Effector memory CD4-positive, alpha-beta T cell (primary cell): ENCODE measurements at places on chromosomes 1 and 21.

DNA sequence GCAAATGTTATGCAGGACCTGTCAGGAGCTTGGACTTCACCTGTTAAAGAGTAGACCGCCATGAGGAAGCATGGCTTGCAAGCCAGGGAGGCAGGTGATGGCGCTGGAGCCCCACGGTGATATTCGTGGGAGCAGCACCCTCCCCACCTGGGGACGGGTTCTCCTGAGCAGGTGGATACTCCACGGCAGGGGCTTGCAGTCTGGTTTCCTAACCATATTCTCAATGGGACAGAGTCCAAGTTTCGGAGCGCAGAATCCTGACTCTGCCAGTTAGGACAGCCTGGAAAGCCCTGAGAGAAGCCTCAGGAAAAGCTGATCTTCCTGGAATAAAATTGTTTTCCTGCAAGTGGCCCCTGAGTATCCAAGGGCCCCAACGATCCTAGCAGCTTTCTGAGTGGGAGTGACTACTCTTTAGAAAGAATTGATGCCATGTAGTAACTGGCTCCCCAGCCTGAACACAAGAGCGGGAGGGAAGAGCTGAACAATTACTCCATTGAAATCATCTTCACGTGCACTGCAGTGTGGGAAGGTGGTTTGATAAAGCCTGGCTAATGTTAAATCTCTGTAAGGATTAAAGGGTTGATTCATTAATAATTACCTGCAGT is 146.3 kb upstream of the RAB4A start:
- no peak for DNase-seq

GRCh38 chr21:41932576-41933312 is 21.1 kb downstream of the C2CD2 start:
- no peak for DNase-seq

DNA sequence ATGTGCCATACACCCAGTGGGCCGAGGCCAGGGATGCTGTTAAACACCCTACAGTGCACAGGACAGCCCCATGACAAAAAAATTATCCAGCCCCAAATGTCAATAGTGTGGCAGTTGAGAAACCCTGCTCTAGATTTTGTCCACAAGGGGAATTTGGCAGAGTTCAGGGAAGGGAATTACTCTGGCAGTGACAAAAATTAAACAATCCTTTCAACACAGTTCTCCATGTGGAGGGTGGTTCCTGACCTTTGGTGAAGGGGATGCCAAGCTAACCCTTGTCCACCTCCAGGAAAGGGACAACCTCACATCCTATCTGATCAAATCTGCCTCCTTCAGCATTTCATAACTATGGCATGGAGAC is 28.4 kb upstream of the CD84 start:
- DNase-seq: no peak

- DNase-seq: no peak
Observed at GRCh38 chr1:94384485-94385265, 33.5 kb upstream of the ABCD3 start.

DNA sequence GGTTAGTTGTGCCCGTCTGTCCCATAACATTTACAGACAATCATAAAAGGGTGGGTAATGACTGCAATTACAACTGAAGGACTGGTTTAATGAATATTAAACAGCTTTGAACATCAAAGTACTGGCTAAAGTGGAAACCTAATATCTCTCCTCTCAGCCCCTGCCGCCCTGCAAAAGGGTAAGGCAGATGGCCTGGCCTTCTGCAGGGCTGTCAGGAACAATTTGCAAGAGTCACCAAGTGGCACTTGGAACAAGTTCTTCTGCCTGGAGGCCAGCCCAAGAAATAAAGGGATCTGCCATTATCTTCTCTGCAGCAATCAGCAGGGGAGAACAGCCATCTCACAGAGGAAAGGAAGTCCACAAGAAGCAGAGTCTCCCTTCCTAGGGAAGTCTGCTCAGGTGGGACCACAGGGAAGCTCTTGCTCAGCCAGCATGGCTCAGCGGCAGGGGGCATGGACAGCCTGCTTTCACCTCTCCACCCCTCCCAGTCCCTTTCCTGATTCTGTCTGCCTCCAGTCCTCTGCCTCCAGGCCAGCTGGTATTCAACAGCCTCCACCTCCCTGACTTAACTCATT is 96.1 kb downstream of the TRABD2B start:
- DNase-seq: no peak

DNA sequence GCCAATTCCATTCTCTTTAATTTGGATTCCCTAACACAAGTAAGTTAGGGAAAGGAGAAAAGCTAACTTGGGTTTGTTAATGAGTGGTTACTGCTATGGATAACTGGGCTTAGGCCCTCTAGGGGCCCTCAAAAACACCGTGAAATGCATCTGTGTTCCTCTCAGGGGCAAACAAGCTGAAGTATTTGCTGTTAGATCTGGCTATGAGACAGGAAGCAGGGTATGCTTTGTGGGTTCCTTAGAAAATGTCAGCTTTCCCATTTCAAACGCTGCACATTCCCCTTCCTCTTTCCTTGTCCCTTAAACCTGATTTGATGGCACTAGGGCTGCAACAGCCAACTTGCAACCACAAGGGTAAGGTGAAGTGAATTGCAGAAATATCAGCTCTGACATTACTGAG is 5.7 kb upstream of the CAP1 start:
- no peak for DNase-seq

DNA sequence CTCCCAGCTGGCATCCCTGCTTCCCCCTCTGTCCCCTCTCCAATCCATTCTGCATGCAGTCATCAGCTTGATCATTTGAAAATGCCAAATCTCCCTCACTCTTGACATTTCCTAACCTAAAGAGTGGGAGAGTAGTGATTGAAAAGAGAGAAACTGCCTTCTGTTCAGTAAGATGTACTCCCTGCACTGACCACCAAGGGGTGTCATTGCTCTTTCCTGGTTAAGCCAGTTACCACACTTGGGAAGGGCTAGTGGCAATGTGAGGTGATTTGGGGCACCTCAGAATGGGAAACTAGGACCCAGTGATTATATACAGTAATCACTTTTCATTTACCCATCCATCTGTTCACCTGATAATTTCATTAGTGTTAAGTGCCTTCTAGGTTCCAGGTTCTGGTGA is 6.9 kb upstream of the TMEM269 start:
- no peak for DNase-seq

DNA sequence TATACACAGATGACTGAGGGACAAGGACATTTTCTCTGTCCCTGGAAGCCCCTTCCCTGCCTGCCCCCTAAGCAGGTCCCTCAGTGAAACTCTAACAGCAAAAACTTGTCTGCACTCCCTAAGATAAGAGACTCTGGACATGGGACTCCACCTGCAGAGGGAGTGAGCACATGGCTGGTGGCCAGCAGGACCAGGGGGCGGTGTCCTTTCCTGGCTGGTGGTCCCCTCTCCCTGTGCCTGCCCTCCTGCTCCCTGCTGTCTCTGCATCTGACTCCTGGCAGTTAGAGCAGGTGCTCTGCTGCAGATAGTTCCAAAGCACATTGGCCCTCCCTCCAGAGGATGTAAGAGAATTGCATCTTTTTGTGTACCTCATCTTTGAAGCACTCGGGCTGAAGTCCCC is 215.5 kb downstream of the GRIK3 start:
- DNase-seq: no peak

DNA sequence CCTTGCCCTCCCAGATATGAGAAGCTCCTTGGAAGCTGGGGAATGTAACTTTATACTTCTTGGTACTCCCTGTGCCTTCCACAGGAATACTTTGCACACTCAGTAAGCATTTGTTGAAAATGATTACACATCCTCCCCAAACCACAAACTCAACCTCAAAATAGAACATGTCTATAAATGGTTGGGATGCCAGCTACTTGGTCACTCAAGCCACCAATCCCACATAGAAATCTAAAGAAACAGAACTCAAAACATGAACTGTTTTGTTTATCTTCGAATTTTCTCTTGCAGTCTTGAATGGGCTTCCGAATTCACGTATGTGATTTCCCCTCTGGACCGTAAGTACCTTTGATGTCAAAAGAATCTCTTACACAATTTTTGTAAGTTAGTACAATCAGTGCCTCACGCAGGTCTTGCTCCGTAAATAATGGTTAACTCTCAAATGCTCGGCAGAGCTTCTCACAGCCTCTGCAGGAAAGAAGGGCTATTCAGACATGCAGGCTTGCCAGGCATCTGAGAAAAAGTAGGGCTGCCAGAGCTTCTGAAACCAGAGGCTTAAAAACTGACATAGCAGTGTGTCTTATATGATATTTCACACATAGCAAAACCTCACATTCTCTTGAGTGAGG is 26.9 kb downstream of the SORT1 start:
- DNase-seq: no peak

DNA sequence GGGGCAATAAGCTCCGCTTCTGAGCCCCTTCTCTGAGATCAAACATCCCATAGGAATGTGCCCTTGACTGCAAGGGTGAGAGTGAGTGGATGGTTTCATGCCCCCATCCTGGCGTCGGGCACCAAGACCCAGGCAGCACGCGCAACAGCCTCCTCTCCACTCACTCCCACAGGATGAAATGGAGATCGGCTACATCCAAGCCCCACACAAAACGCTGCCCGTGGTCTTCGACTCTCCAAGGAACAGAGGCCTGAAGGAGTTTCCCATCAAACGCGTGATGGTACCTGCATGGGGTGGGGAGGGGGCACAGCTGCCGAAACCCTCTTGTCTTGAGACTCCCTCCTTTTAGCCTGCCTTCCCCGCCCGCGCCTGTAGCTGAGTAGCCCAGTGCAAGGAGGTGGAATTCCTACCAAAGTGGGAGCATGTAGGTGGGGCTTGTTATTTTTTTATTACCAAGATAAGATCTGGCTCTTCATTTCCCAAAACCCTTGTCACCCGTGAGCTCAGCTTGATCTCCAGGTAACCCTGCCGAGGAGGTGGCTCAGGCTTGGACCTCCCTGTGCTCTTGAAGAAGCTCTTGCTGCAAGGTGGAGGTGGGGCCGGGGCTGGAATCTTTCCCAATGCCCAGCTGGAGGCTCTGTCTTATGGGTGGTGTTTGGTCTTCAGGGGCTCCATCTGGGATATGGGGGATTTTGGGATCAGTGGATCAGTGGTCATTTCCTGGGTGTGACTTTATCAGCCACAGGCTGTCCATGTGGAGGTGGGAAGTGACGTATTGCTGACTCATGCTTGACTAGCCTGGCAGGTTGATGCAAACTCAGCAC is 24.0 kb upstream of the PADI6 start:
- no peak for DNase-seq

GRCh38 chr1:44694863-44695478 is 20.5 kb downstream of the ARMH1 start:
- no peak for DNase-seq

DNA sequence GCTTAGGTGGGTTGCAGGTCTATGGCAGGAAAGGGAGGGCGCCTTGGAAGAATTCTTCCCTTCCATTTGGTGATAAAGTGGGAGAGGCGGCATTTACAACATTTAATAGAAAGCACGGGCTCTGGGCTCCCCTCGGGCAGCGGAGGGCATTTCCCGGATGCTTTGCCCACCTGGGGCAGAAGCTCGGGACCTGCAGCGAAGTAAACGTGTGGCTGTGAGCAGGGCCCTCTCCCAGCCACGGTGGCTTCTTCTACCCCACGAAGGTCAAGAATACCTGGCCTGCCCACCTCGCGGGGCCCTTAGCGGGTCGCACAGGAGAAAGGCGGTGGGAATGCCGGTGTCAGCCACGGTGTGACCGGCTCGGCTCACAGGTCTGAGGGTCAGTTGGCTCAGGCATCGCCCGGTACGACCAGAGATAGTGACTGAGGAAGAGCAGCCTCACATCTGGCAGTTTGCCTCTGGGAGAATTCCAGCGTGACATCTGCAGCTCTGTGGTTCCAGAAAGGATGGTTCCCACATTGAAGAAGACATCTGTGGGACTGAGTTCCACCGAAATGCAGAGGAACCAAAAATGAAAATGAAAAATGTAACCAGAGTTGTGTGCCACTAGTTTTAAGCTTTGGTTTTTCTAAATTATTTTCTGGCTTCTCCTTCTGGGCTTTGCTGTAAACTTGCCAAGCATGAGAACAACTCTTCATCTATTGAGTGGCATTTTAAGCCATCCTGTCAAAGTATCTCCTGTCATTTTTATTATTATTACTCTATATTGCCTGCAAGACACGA is 720 bp upstream of the F3 start:
- no peak for DNase-seq

DNA sequence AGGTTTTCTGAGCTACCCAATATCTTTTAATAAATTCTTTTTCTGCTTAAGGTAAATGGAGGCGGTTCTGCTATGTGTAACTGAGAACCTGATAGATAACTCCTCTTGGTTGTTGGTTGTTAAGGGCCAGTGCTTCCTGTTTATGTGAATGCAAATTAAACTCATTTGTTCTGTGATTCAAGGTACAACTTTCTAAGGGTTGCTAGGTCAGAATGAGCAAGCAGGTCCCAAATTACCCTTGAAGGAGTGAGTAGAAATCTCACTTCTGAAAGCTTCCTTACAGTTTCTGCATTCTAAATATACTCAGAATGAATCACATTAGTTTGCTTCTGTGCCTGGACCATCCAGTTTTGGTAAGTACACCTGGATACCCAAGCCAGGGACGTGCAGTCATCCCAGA is 15.5 kb upstream of the FAM78B start:
- DNase-seq: no peak

GRCh38 chr1:182841368-182841988 is 2.3 kb downstream of the DHX9 start:
- no peak for DNase-seq

GRCh38 chr1:167482184-167482583 is 36.1 kb downstream of the CD247 start:
- DNase-seq: no peak

DNA sequence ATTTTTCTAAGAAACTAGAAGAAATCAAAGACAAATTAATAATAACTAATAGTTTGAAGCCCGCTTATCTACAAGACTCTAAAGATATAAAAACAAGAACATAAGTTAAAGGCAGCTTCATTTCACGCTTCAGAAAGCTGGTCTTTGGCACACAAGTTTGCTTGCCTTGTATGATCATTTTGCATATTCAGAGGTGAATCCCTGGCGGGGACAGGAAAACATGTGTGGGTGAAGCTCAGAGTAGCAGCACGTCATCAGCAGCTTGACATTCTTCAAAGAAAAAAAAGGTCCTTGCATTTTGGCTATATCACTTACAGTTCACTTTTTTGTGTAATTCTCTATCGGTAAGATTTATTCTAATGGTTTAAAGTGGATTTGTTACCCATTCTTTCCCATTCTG is 1911.8 kb downstream of the MRPL39 start:
- DNase-seq: no peak

- DNase-seq: no peak
Observed at GRCh38 chr1:201562257-201562656, 23.3 kb downstream of the NAV1 start.

GRCh38 chr1:231188072-231188471 is 26.2 kb downstream of the TRIM67 start:
- no peak for DNase-seq

DNA sequence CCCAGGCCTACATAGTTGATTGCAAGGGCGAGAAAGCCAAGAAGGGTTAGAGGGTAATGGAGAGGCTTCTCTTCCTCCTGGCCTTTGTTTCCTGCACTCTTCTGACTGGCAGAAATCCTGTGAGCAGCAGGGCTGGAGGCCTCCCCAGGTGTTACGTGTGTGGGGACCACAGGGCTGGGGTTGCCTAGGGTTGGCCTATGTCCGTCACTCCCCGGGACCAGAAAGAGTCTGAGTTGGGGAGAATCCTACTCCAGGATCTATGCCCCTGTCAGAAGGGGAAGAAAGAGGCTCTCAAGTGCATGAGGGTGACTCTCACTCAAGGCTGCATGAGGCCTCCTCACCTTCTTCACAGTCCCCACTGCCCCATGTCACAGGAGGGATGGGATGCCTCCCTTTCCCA is 38.5 kb downstream of the IGFN1 start:
- no peak for DNase-seq

GRCh38 chr1:221632072-221632471 is 109.8 kb downstream of the DUSP10 start:
- DNase-seq: no peak
